ENCODE measurements at places on chromosomes 16 and 17.

- no peak overlapping the region for H3K4me3 ChIP-seq
- no peak overlapping the region for H3K27ac ChIP-seq
- H3K27me3 ChIP-seq, result no peaks in the 10 kb centered on the region
- peaks cover 56% of the 10 kb centered on the region for H3K36me3 ChIP-seq
- H3K4me1 ChIP-seq, result peaks cover 14% of the 10 kb centered on the region
- no peak for ATAC-seq
Measured at GRCh38 chr17:59899099-59899498, 6.2 kb downstream of the RPS6KB1 start.

GRCh38 chr16:75527825-75528299 is 8.0 kb downstream of the CHST5 start:
- H3K36me3 ChIP-seq, result no peaks in the 10 kb centered on the region
- ATAC-seq, result no peak
- no peaks in the 10 kb centered on the region for H3K27me3 ChIP-seq

DNA sequence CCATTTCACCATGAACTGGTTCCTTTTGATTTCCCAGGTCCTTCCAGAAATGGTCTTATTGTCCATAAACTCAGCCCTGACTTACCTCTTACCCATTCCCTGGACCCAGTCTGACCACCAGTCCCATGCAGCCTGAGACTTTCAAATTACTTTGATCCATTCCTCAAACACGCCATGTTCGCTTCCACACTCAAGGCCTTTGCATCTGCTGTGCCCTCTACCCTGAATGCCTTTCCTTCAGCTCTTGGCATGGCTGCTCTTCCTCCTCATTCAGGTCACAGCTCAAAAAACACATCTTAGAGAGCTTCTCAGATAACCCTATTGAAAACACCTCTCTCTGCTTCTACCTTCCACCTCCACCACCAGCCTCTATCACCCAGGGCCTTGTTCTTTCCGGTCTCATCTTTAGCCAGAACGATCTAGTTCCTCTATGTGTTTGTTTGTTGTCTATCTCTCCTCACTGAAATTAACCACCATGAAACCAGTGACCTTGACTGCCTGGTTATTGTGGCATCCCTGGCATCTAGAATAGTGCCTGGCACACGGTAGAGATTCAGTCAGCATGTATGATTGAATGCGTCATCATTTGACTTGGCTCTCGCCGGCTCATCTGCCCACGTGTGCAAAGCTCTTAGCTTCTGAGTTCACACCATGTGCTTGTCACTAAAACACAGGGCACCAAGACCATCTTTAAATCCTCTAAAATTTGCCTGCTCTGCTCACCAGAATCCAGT is 12.8 kb downstream of the CRYM start:
- H3K36me3 ChIP-seq, result no peaks in the 10 kb centered on the region
- no peak overlapping the region for H3K27ac ChIP-seq
- ATAC-seq, result no peak

- H3K27me3 ChIP-seq, result no peaks in the 10 kb centered on the region
- peaks cover 46% of the 10 kb centered on the region for H3K36me3 ChIP-seq
- H3K4me3 ChIP-seq, result no peak overlapping the region
- H3K4me1 ChIP-seq, result peaks cover 1% of the 10 kb centered on the region
- ATAC-seq, result no peak
Measured at GRCh38 chr17:67554634-67555033, 163.1 kb upstream of the NOL11 start.

- H3K27me3 ChIP-seq, result no peaks in the 10 kb centered on the region
- ATAC-seq, result no peak
- peaks cover 6% of the 10 kb centered on the region for H3K36me3 ChIP-seq
- H3K4me1 ChIP-seq, result peaks cover 10% of the 10 kb centered on the region
- no peak overlapping the region for H3K4me3 ChIP-seq
- no peak overlapping the region for H3K27ac ChIP-seq
Measured at GRCh38 chr16:87166321-87166720, 150.9 kb downstream of the C16orf95 start.

Data from activated T-helper 17 cell treated with anti-CD3 and anti-CD28 coated beads, Interleukin-2, amount 50 U/mL, for 72 hours (primary cell).